ENCODE measurements at places on chromosomes 1 and 21. TPM values are rescaled to one million over a fixed set of nuclear protein-coding genes. Genes with fewer than 3 reads are reported as not detected.

The C1QTNF12 gene
- 9.1 TPM for total RNA-seq

DNA sequence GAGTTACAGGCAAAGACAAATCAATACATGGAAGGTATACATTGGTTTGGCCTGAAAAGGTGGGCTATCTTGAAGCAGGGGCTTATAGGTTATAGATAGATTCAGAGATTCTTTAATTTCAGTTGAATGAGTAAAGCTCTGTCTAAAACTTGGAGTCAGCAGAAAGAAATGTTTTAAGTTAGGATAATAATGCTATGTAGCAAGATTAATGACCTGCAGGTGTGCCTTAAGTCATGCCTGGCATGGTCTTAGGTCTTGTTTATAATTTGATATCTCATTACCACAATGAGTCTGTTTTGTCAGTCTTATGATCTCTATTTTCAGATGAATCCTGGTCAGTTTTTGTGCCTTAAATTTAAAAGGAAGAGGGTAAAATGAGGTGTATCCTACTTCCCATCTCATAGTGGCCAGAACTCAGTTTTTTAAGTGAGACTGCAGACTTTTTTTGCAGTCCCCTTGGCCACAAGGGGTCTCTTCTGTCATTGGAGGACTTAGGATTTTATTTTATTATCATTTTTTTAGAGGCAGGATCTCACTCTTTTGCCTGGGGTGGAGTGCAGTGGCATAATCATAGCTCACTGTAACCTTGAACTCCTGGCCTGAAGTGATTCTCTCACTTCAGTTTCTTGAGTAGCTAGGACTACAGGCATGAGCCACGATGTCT lies 21.3 kb upstream of the PGBD2 start:
- H3K4me3 ChIP-seq, result no peak overlapping the region
- DNase-seq, result no peak
- H3K36me3 ChIP-seq, result no peaks in the 10 kb centered on the region
- no peaks in the 10 kb centered on the region for H3K4me1 ChIP-seq
- H3K27ac ChIP-seq, result no peak overlapping the region
- no peaks in the 10 kb centered on the region for H3K27me3 ChIP-seq

The A3GALT2 gene
- total RNA-seq, result 0.71 TPM

DNA sequence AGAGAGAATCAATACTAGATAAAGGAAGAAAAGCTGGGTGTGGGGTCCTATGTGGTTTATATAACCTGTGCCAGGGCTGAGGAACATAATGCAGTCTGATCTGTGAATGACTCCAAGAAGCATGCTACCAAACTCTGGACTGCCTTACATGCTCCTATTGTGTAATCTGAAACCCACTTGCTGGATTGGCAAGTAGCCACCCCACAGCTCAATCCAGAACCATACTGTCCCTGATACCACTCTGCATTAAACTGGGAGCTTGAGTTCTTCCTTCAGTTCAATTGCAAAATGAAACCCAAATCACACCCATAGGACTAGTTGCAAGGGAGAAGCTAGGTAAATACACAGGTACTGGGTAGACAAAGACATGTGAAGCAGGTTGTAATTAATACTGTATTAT lies 115.4 kb upstream of the NEGR1 start:
- H3K27me3 ChIP-seq, result no peaks in the 10 kb centered on the region
- H3K4me1 ChIP-seq, result no peaks in the 10 kb centered on the region
- no peak for DNase-seq
- H3K36me3 ChIP-seq, result no peaks in the 10 kb centered on the region

The FNDC10 gene
- total RNA-seq, result 11.9 TPM
